Stimulated activated CD8-positive, alpha-beta memory T cell treated with anti-CD3 and anti-CD28 coated beads, Interleukin-15, amount 100 ng/mL, for 4 hours (primary cell): ENCODE measurements at places on chromosomes 7 and 10.

GRCh38 chr7:94307399-94308048 is 87.2 kb upstream of the COL1A2 start:
- no peak for DNase-seq

- DNase-seq, result no peak
Observed at GRCh38 chr10:89574368-89574767, 39.0 kb upstream of the SLC16A12 start.

- DNase-seq, result no peak
Observed at GRCh38 chr7:100171840-100172239, 3.4 kb upstream of the GAL3ST4 start.

DNA sequence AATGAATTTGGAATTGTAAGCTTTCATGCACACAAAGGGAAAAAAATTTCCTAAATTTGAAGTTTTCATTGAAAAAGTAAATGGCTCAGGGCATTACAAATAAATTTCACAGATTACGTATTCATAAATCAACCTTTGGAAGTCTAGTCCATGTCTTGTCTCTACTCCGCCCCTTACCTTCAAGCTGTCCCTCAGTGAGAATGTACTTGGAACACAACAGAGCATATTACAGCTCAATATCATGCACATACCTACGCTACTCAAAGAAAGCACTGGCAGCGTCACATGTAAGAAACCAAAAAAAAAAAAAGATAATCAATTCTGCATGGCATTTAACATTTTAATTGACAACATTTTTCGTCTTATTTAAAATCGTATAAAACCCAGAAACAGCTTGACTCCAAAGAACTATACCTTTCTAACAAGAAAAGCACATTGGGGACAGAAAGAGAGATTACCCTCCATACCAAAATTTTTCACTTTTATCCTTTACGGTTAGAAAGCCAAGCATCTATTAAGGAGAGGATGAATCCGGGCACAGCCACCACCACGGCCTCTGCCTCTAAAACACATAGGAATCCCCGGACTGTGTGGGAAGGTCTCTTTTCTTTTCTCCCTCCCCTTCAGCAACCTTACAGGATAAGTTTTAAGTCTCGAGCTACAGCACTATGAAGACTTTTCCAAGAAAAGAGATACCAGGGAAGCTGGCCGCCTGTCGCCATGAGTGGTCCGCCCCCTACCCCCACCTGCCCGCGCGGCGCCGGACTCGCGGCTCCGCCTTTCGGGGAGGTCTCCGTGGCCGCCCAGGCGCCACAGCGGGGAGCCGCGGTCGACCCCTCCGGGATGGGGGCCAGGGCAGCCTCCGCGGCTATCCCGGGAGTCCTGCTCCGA is 1.1 kb downstream of the JMJD1C start:
- no peak for DNase-seq

DNA sequence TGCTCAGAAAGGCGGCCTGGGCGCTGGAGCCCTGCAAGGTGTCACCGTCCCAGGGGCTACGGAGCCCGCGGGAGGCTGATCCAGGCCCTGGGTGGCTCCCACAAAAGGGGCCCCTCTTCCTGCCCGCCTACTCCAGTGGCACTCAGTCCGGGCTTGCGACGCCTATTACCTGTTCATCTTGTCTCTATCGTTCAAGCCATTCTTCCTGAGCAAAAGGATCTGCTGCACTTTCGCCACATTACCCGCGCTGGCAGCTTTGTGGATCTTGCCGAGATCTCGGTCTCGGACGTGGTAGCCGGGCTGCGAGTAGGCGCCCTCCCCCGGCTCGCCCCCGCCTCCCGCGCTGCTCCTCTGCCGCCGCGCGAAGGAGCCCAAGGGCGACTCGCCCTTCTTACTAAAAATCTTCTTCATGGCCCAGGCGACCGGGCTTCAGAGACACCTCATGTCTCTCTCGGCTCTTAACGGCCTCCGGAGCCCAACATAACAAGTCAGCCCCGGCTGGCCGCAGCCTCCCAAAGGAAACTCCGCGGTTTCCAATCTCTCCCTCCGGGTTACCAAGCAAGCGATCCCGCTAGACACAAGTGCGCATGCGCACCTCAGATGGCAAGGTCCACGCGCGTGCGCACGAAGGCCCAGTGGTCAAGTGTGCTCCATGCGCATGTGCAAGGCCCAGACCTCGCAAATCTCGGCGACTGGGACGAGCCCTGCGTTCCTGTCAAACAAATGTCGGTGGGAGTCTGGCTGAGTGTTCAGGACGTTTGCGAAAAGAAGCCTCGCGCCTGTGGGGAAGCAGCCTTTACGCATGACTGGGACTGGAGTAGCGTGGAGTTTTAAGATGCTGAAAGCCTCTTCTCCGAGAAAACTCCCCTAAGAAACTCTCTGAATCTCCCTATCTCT is at the start of gene ANKRD26:
ANKRD26 (minus strand) TSS at position 579 of the 897 bp plus-strand sequence; CDS start at position 411, 168 bp downstream.
- peak; percentile 91 for DNase-seq

DNA sequence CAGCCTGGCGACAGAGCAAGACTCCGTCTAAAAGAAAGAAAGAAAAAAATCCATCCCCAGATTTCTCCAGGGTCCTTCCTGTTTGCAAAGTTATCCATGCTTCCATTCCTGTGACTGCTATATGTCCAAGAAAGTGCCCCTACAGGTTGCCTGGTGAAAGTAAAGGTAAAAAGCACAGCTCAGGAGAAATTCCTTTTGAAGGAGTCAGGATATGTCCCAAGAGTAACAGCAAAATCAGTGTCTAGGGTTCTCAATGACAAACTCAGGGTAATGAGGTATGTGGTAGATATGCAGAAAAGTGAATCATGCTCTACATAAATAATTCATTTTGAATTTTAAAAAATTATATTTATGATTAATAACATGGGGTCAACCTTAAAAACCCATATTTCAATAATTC is 91.5 kb downstream of the CTTNBP2 start:
- DNase-seq, result no peak

GRCh38 chr10:97001183-97001991 is 169.3 kb downstream of the LCOR start:
- no peak for DNase-seq

DNA sequence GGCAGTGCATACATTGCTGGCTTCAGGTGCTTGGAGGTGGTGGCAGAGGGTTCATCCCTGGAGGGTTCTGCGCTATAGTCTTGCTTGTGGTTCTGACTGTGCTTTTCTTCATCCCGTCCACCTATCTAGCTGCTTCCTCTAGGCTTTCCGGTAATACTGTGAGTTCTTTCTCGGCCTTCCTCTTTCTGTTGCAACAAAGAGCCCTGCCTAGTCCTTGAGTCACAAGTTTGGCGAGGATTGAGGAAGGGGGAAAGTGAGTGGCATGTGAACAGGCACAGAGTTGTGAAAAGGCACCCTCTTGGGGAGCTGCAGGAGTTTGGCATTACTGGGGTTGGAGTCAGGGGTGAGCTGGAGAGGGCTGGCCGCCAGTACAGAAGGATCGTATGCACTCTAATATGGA is 123.0 kb downstream of the SH2D4B start:
- DNase-seq, result no peak

GRCh38 chr10:78260141-78260540 is 226.5 kb downstream of the RPS24 start:
- DNase-seq, result no peak

- DNase-seq, result no peak
Observed at GRCh38 chr10:131396121-131397050, 84.9 kb upstream of the TCERG1L start.

GRCh38 chr10:71634531-71635164 is 84.9 kb downstream of the C10orf105 start:
- no peak for DNase-seq

DNA sequence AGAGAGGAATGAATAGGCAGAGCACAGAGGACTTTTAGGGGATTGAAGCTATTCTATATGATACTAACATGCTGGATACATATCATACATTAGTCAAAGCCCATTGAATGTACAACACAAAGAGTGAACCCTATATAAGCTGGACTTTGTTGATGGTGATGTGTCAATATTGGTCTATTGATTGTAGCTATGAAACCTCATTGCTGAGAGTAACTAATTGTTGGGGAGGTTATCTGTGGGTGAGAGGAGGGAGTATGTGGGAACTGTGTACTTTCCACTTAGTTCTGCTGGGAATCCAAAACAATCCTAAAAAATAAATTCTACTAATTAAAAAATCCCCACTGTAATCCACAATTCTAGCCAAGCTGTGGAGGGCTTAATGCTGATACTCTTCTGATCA is 22.0 kb upstream of the CYP2C9 start:
- DNase-seq, result no peak

DNA sequence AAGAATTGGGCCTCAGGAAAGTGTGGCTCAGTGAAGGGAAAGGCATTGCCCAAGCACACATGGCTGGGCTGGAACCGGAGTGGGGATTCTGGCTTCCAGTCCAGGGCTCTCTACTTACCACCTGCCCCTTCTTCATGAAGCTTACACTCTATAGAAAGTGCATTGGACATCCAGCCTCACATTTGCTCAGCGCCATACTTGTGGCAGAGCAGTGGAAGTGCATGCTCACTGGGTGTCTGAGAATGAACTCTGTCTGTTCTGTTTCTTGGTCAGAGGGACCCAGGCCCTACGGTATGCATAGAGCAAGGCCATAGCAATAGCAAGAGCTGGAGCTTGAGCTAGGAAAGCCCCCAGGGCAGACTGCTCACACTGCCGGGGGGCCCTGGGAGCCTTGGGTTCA is 1253.5 kb downstream of the TYW1 start:
- no peak for DNase-seq

- no peak for DNase-seq
Observed at GRCh38 chr10:118405928-118406327, 63.8 kb upstream of the FAM204A start.

- DNase-seq, result no peak
Observed at GRCh38 chr7:148587076-148587475, 3.5 kb upstream of the C7orf33 start.

DNA sequence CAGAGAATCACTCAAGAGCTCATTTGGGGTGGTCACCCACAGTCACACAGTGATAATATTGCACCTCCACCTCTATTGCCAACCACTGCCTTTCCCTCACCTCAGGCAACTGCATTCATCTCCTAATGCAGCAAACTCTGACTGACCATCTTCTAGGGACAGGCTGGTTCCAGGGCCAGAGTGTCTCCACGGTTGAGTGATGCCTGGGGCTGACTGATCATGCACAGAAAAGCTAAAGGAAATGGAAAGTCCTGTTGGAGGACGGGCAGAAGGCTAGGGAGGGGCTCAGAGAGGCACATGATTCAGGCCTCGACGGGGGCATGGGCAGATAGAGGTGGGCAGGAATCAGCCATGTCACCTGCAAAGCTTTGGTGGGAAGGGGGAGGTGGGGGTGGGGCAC is 127.1 kb upstream of the TNS3 start:
- no peak for DNase-seq

GRCh38 chr7:103905997-103906396 is 83.5 kb downstream of the RELN start:
- DNase-seq, result no peak

- DNase-seq, result no peak
Observed at GRCh38 chr7:125363873-125364272, 434.2 kb upstream of the POT1 start.

GRCh38 chr10:31876652-31877352 is 51.8 kb downstream of the ARHGAP12 start:
- DNase-seq, result no peak

DNA sequence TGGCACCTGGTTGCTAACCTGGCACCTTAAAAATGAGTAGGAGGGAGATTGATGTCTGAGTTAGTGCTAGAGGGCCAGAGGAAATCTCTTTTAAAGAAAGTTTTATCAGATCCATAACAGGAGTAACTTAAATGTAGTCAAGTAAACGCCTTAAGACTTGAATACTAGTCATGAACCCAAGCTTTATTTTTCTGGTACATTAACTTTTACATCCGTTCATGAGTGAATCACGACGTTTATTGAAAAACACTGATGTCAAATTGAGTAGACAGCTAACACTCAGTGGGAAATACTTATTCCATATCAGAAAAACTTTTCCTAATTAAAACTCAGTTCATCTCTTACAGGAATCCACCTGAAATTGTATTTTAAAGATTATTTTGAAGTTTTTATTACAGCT is 6.9 kb upstream of the LAMB1 start:
- no peak for DNase-seq

GRCh38 chr7:94778711-94779459 is 123.0 kb upstream of the SGCE start:
- DNase-seq, result no peak

- DNase-seq, result no peak
Observed at GRCh38 chr7:55339033-55340000, 25.8 kb upstream of the LANCL2 start.

DNA sequence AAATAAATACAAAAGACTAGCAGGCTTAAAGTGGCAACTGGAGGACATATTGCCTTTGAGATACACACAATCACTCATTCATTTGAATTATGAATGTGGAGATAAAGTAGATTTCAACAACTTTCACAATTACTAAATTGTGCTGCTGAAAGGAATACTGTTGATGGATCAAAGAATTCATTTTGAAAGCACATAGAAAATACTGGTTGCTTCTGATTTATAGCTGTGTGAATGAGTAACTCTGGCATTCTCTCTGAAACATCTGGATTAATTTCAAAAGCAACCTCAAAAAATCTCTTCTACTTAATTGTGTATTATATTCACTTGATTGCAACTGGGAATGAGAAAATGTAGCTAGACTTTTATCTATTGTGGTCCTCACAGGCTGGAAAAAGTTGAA is 397.6 kb downstream of the THSD7A start:
- no peak for DNase-seq

DNA sequence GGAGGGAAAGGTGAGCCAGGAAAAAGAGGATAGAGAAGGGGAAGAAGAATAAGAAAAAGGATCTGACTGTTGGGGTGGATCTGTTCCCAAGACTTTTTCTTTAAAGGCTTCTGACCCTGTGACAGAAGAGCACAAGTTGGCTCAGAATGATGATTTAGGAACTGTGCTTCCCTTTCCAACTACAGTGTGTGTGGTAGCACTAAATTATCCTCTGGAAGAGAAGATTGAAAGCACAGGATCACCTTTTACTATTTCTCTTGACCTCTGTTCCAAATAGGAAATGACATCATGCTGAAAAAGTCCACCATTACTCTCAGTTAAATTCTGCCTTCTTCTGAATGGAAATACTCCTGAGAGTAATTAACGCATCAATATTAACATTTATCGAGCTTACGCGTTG is 47.2 kb downstream of the VAX1 start:
- no peak for DNase-seq

GRCh38 chr10:46006219-46006618 is 24.2 kb downstream of the NCOA4 start:
- DNase-seq, result no peak

DNA sequence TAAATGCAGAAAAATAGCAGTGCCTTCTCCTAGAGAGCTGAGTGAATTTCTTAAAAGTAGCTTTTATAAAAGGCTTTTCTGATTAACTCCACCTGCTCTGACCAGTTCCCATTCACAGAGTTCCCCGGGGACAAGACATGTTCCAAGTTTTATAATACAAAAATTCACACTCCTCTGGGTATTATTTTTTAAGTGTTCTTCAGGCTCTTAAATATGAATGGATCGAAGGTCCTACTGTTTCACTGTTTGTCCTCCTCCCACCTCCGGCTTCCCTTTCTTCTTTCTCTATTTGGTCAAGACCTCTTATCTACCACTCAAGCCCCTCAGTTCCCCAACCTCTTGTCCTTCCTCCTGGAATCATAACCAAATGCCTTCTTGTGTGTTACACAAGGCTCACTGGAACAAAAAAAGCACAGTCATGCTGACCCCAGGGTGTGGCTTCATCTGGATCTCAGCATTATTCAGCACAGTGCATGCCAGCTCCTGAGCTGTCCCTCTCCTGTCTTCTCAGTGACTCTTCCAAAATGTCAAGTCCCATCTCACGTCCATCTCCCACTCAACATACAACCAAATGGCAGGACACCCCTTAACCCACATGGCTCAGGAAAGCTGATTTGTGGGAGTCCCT is 222.4 kb downstream of the SORCS1 start:
- no peak for DNase-seq

GRCh38 chr7:98964596-98964995 is 86.3 kb downstream of the TRRAP start:
- DNase-seq, result no peak
